ENCODE measurements at places on chromosomes 7 and 10. TPM values are rescaled to one million over a fixed set of nuclear protein-coding genes. Genes with fewer than 3 reads are reported as not detected.

GRCh38 chr7:116097365-116098009 is 66.9 kb upstream of the TFEC start:
- DNase-seq, result no peak

NKX1-2 gene
- not detected for total RNA-seq

UCMA gene
- total RNA-seq, result not detected

TMEM139 gene
- 0.91 TPM for total RNA-seq

HOXA11 gene
- not detected for total RNA-seq

Measured in CD4-positive, CD25-positive, alpha-beta regulatory T cell (primary cell).